Muscle of leg (tissue), 16 donors: ENCODE measurements at places on chromosomes 6 and 20.

DNA sequence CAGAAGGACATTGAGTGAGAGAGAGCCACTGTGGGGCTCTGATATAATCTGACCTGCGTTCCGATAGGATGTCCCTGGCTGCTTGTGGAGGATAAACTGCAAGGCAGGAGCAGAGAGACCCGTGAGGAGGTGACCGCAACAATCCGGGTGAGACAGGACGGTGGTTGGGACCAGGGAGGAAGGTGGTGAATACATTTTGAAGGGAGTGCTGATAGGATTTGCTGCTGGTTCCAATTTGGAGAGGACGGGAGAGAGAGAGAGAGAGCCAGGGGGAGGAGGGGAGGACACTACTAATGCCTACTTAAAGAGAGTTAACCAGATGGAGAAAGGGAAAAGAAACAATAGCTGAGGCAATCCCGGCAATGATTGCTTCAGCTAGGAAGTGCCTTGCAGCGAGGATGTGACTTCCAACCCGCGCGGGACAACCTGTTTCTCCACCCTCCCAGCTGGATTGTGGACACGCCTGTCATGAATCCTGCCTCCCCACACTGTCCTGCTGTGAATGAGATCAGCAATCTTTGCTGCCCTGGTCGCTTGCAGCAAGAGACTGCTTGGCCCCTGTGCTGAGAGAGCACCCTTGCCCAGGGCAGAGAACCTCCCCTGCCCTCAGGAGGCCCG, 199.0 kb upstream of the KCNG1 start:
- DNase-seq = peak; percentile 25

DNA sequence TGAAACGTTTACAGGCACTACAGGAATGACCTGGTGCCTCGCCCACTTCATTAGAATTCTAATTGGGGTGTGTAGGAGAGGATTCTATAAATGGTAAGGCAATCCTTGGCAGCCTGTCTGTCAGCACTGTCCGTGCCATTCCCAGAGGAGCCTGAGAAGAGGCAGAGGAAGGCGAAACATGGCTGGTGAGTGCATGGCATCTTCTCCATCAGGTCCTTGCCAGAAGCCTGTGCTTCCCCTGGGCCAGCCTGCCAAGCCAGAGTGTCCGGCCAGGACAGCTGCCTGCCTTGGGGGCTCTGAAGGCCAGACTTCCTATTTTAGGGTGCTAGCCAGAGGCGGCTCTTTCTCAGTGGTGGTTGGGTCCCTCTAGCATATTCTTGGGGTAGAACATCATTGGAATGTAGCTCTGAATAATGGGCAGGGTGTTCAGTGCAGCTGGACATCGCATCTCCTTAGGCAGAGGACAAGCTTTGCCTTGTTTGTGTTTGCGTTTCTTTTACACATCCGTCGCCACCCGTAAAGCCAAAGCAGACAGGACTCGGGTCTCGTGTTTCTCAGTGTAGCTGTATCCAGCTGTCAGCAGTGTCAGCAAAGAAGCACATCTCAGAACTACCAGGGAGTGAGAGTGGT, at the start of gene TGM3:
Gene TGM3 (plus strand): TSS at position 116 of the 630 bp plus-strand sequence. CDS start 63 bp downstream, at position 179.
- DNase-seq = peak; percentile 59

- no peak for DNase-seq
These were observed 85.3 kb upstream of the ZNF184 start for GRCh38 chr6:27558028-27558724.

GRCh38 chr6:21396313-21396712, 197.2 kb upstream of the SOX4 start:
- DNase-seq = no peak

GRCh38 chr20:23970049-23970448, 18.5 kb downstream of the GGTLC1 start:
- no peak for DNase-seq

GRCh38 chr6:36029464-36029863, 1.9 kb downstream of the MAPK14 start:
- peak; percentile 82 for DNase-seq

- peak; percentile 77 for DNase-seq
These were observed at the start of gene FAM162B for GRCh38 chr6:116764961-116765841. TSS of gene FAM162B (minus strand) at chr6:116765719. CDS start at chr6:116765576, 143 bp downstream.

DNA sequence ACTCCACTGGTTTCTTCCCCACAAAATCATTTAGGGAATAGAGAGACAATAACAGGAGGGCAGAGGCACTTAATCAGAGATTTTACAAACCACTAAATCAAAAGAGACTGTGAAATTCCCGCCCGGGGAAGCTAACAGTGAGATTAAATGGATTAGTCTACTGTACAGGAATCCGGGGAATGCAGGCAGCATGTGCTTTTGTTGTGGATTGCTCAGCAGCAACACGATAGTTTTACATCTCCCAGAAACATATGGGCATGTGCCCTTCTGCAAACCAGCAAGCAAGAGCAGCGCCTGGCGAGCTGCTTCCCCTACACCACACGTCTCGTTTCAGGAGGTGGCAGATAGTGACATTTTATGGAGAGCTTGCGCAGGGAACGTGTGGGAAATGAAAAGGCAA, 382.3 kb downstream of the CD83 start:
- peak; percentile 72 for DNase-seq

GRCh38 chr6:88538130-88538706, 372.1 kb upstream of the CNR1 start:
- peak; percentile 24 for DNase-seq

GRCh38 chr6:46704562-46704961, 16.9 kb downstream of the TDRD6 start:
- peak; percentile 50 for DNase-seq

DNA sequence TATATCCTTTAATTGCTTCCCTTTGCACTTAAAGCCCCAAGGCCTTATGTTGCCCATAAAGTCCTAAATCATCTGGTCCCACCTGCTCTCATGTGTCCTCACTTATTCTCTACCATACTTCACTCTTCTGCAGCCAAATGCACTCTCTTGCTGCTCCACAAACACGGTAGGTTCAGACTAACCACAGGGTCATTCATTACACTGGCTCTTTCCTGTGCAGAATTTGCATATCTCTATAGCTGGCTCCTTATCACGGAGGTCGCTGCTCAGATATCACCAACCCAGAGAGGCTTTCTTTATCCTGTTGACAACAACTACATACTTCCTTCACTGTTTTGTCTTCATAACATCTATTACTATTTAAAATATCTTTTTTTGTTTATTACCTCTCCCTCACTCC, 86.8 kb downstream of the MOXD1 start:
- DNase-seq = no peak

GRCh38 chr6:39615622-39616021, 109.6 kb downstream of the KIF6 start:
- DNase-seq = no peak

DNA sequence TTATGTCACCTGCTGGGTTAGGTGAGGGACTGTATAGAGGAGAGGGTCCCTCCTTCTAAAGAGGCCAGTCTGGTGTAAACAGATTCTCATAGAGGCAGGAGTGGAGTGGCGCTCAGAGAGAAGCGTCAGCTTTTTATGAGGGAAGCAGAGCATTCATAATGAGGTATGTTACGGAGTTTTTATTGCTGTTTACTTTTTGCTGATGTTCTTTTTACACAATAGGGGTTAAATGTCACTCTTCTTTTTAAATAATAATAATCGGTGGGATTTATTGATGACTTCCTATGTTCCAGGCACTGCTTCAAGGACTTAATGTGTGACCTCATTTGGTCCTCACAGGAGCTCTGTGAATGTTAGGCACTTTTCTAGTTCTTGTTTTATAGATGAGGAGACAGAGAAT, 79.9 kb downstream of the L3MBTL3 start:
- DNase-seq = no peak

- no peak for DNase-seq
These were observed 32.3 kb upstream of the NUS1 start for GRCh38 chr6:117642976-117643375.

DNA sequence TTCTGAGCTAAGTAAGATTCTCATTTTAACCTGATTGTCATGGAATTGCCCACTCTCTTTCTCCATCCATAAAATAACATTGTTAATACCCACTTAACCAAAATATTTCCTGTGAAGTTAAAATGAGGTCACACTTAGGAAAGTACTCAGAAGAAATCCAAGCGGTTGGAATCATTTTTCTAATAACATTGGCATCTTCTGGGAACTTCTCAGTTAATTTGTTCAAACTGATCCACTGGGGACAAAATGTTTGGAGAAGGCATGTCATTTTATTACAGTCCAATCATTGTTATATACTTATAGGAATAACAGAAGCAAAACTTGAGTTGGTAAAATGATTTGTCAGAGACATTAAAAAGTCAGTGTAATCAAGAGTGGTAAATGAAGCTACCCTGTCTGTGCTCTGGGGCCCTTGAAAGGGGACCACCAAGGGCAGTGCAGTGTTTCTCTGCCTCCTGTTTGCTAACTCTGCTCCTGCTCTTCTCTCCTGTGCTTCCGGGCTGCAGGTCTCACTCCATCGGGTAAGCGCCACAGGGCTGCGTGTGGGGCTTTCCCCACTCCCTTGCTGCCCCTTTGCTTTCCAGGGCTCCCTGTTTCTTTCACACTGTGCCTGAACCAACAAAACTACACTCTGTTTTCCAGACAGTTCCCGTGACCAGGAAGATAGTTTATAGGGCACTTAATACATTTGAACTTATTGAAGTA, 50.1 kb downstream of the HDDC2 start:
- DNase-seq = no peak

GRCh38 chr20:6006603-6006949, 47.3 kb downstream of the LRRN4 start:
- no peak for DNase-seq

DNA sequence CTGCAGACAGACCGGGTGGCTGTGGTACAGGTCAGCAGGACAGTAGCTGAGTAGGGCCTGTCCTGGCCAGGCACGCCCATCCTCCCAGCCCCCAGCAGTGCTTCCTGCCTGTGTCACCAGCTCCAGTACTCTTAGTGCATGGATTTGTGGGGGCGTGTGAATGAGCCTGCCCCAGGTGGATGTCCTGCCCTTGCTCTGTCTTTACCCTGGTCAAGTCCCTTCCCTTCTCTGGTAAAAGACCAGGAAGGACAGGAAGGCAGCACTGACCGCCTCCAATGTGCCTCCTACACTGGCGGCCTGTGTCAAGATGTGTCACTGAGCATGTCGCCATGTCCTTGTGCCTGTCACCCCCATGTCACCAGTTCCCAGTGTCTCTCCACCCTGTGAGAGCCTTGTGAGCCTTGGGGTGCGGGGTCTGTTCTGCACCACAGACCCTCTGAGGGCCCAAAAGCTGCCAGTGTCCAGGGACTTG, 11.9 kb downstream of the TEAD3 start:
- no peak for DNase-seq

GRCh38 chr20:35856866-35857265, 85.1 kb downstream of the PHF20 start:
- DNase-seq = no peak

DNA sequence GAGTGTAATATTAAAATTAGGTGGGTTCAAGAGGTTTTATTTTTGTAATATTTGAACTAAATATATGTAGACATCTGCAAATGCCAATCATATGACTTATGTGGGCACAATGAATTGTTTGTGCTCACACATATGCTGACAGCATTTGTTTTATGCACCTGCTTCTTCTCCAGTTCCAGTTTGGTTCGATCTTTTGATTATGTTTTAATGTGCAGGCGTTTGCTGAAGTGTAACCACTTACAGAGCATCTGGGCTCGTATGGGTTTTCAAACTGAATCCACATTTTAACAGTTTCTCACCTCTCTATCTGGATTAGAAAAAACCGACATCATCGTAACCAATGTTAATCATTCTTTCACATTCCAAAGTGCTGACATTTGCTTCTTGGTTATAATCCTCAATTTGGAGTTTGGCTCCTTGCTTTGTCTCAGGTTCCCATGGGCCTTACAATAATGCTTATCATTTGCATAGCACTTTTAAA, 129.1 kb upstream of the SPACA1 start:
- peak; percentile 49 for DNase-seq

GRCh38 chr20:41369673-41370072, 3.1 kb upstream of the EMILIN3 start:
- no peak for DNase-seq

DNA sequence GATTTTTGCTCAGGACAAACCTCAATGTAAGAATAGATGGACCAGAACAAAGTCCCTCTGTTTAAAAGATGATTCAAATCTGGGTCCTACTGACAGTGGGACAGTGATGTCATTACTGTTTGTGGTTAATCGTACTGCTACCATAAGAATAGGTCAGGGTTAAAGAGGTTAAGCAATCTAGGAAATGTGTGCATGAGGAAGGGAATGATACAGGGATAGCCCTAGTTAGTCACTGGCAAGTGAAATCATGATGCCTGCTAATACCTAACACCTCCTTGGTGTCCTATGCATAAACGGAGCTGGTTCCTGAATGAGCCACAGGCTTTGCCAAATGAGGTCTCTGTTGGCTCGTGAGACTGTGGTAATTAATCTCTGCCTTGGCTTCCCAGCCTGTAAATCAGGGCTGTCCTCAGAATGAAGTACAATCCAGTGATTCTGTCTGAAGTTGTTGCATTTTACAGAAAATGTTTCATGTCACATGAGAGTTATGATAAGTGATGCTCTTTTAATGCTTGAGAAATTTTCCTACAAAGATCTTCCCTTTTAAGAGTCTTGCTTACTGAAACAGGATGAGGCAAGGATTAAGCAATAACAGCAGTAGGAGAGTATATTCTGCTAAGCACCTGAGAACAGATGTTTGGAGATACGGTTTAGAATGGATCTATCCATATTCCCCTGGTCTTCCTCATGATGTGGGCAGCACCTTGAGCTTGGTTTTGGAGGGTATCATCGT, 3.8 kb downstream of the MEP1A start:
- no peak for DNase-seq

DNA sequence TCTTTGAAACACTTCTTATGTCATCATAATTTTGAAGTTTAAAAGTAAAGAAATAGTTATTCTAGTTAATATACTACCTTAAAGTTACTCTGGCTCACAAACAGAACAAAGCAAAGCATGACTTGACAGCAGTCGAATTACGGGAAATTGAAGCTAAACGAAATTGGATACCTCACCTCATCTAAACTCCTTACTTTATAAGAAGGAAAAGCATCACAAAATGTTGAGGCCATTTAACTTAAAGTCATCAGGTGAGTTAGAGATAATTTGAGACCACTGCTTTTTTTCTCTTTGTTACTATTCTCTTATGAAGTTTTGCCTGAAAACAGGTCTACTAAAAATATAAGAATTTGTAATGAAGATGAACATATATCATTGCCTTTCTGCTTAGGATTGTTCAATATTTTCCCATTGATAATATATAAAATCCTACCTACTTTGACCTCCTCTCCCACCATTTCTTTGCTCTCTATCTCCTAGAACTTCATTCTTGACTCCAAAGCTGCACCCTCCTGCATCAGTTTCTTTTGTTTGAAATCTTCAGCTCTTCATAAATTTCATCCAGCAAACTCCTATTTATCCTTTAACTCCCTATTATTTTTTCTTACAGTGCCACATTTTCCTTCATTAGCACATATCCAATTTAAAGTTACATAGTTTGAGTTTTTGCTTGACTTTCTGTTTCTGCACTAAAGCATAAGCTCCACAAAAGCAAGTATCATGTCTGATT, 510.7 kb upstream of the ZNF337 start:
- DNase-seq = no peak

GRCh38 chr6:127397729-127398630, 54.6 kb upstream of the ECHDC1 start:
- peak; percentile 72 for DNase-seq

- DNase-seq = no peak
These were observed 78.6 kb upstream of the INSM1 start for GRCh38 chr20:20289331-20289730.

GRCh38 chr20:22423190-22423832, 161.1 kb downstream of the FOXA2 start:
- DNase-seq = no peak
